Hypothalamus (tissue), 51 donors: ENCODE measurements at places on chromosomes 2 and 18.

GRCh38 chr18:58476516-58477256 is 152.2 kb downstream of the ALPK2 start:
- no peak for DNase-seq

DNA sequence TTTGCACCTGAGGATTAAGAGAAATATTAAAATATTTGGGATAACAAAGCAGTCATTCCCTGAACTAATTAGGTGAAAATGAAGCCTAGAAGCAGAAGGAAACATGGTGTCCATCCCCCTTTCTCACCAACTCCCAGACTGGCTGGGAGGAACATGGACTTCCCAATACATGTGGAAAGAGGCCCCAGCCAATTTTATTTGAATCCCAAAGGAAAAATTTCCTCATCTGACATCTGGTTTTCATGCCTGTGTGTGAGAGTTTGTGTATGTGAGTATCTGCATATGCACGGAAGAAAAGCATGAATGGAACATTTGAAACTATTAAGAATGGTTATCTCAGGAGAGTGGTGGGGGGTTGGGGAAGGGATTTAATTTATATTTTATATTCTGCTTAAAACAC is 84.3 kb downstream of the COPS8 start:
- no peak for DNase-seq

GRCh38 chr2:183010112-183010511 is 28.1 kb downstream of the NCKAP1 start:
- no peak for DNase-seq

DNA sequence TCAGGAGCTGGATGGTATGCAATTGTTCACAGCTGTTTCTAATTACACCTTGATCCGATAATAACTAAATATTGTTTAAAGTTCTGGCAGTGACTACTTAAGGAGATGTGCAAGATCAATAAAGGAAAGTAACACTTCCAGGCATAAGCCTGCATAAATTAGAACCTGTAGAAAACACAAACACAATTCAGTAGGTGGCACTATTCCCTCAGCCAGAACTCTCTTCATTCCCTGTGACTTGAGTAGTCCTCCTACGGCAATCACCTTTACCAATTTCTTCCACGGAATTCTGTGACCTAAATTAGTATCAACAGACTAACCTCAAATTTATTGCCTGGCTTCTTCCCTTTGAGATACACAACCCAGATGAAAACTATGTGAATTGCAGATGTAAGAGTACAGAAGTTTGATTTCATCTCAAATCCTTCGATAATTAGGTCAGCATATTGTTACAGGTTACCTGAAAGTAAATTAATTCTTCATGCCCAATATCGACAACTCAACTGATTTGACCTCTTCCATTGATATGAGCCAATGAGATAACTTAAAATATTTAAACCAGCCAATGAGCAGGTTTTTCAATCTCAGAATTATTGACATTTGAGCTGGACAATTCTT is 137.8 kb downstream of the PID1 start:
- no peak for DNase-seq

DNA sequence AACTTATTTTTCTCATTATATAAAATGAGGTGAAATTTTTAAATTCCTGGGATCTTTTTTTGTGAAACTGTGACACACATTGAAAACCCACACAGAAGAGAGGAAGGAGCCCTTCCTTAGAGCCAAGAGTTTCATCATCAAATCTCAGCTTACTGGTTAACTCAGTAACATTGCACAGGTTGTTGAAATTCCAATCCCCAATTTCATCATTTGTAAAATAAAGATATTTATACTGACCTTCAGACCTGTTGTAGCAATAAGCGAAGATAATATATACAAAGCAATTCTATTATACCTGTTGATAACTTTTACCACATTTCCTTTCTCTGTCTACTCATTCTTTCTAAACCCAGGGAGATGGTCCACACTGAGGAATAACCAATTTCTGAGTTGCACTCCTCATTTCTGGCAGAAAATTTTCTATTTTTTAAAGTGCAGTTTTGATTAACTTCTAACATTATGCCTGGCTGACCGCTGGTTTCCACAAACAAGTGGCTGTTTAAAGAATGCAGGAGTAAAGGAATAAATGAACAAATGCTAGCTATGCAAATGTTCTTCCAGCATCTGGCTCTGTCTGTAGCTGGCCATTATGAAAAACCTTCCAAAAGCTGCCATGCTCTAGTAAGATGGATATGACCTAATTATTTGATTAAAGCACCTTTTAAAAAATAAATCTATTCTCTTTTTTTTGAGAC is 105.7 kb upstream of the LINC00305 start:
- no peak for DNase-seq

DNA sequence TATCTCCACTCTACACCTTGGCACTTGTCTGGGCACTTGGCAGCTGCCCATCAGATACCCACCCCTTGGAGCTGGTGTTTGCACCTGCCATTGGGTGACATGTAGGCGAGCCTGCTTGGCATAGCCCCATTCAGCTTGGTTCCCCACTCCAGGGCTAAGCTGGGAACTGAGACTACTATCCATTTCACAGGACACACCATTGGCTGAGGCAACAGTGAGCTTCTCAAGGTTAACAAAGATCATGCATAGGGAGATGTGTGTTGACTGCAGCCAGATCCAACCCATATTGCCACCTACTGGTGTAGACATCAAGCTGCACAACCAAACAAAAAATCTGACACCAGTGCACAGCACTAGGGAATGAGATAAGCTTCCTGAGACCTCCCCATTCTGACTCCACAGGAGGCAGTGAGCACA is 1389.8 kb upstream of the TMEFF2 start:
- no peak for DNase-seq

GRCh38 chr2:37642907-37643729 is 28.3 kb downstream of the CDC42EP3 start:
- no peak for DNase-seq

DNA sequence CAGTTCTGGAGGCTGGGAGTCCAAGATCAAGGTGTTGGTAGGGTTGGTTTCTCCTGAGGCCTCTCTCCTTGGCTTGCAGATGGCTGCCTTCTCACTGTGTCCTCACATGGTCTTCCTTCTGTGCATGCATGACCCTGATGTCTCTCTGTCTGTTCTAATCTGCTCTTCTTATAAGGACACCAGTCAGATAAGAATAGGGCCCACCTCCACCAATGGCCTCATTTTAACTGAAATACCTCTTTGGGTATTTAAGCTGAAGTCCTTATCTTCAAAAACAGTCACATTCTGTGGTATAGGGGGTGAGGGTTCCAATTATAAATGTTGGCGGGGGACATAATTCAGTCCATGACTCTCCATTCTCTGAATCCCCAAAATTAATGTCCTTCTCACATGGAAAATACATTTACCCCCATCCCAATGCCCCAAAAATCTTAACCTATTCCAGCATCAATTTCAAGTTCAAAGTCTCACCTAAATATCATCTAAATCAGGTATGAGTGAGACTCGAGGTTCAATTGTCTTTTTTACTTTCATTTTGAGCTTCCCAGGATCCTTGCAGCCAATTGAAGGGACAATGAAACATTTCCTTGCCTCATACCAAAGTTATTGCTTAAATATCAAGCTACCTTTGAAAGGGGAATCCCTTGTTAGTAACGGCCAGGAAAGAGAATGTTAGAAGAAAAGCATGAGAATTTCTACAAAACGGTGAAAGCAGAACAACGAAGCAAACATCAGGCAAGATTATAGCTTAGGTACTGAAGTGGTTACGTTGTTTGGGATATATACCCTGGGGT is 20.6 kb upstream of the CNOT11 start:
- no peak for DNase-seq

GRCh38 chr2:197052356-197052755 is 125.8 kb upstream of the PGAP1 start:
- DNase-seq: no peak

DNA sequence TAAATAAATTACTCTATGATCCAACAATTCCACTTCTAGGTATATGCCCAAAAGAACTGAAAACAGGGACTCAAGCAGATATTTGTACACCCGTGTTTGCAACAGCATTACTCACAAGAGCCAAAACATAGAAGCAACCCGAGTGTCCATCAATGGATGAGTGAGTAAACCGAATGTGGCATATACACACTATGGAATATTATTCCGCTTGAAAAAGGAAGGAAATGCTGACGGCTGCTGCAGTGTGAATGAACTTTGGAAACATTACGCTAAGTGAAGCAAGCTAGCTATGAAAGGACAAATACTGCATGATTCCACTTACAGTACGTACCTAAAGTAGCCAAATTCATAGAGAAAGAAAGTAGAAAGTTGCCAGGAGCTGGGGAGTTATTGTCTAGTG is 32.2 kb downstream of the MREG start:
- no peak for DNase-seq

DNA sequence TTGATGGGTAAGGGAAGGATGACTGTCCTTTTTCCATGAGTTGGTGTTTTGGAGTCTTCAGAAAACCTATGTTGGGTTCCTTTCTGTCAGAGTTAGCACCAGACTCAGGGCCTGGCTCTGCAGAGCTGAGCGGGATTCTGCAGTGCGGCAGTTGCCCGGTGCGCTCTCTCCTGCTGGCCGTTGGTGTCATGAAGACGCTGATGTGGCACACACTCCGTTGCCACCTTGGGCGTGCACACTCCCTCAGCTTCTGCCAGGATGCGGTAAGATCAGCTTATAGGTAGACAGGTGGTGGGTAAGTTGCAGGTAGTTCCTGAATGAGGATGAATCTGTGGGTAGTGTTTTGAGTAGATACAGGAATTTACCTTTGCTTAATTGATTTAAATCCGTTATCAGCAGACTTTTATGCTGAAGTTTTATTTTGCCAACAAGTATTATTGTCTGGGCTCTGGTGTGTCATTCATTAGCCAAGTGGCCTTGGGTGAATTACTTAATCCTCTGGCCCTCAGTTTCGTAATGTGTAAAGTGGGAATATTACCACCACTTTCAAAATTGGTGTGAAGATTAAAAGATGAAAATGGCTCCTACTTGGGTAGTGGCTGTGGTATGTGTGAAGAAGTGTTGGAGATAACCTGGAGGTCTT is 26.8 kb downstream of the DGKD start:
- no peak for DNase-seq

- DNase-seq: no peak
Measured at GRCh38 chr2:64748561-64748960, 94.8 kb upstream of the SERTAD2 start.
